ENCODE measurements at places on chromosomes 2 and 18.

DNA sequence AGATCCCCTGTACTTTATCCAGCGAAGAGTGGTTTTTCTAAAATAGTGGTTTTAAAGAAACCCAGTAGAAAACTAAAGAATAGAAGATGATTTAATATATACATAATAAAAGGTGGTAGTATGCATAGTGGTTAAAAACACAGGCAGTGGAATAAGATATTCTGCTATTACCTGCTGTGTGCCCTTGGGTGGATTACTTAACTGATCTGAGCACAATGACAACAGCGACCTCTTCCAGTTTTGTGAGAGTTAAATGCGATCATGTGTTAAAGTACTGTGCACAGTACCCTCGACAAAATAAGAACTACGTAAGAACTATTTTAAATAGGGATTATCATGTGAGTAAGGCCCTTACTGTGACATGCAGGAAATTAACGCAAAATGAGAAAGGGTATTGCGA, 30.0 kb upstream of the CHMP1B start:
- DNase-seq, result no peak

DNA sequence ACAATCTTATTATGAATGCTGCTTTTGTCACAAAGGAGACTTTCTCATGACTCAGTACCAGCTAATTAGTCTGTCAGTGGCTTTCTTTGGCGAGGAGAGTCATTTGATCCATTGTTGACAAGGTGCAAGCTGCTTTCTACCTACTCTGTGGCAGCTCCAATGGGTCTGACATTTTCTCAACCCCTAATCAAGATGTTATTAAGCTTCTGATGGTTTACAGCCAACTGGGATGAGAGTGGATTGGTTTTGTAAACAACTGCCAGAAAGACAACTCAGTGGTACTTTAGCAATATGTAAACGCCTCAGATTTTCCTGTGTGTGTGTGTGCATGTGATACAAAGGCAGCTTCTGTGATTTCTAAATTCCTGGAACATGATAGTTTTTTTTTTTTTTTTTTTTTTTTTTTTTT, 8.2 kb upstream of the CLIP4 start:
- no peak for DNase-seq

- no peak for DNase-seq
Measured at GRCh38 chr2:71613953-71614925, 160.9 kb downstream of the DYSF start.

DNA sequence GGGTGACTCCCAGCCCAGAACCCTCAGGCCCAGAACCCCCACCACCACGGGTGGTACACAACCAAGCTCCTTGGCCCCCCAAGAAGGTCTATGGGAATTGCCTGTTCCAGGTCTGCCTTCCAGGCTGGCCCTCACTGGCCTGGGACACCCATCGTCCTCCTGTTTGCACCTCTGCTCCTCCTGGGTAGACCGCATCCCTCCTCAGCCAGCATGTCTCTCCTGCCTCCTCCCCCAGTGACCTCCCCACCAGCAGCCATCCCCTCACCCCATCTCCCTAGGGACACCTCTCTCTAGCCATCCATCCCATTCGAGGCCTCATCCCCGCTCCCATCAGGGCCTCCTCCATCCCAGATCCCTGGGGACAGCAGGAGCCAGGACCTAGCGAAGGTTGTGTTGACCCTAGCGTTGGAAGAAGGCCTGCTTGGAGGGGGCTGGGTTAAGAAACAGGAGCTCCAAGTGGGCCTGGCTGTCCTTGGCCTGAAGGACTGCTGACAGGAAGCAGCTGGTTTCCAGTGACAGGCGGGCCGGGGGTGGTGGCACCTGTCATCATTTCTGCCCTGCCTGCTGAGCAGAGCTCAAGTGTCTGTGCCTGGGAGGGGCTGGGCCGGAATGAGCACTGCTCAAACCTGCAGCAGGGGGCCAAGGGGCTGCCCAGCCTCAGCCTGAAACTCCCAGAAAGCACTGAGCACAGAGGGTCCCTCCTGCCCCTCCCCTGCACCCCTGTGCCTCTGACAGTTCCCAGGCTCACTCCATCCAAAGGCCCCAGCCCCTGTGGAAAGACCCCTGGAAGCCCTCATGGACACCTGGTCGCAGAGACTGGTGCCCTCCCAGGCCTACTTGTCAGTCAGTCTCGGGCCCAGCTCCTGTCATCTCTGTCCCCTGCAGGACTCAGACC, 96.0 kb upstream of the OTOS start:
- no peak for DNase-seq

- no peak for DNase-seq
Measured at GRCh38 chr18:21701621-21702020, 3.0 kb downstream of the ABHD3 start.

- no peak for DNase-seq
Measured at GRCh38 chr2:105929516-105929915, 184.8 kb downstream of the NCK2 start.

DNA sequence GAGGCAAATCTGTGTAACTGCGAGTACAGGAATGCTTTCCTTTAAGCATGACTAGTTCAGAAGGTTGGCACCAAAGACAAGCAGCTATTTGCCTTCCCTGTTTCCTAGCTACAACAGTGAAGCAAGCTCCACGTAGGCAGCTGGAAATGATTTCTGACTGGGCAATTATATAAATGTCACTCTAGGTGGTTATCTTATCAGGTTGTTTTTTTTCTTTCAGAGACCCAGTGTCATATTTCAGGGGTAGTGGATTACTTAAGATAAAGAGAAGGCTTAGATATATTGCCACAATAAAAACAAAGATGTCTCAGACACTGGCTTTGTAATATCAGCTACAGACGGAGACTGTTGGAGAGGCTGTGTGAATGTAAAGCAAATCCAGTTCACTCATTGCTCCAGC, 748.9 kb upstream of the NXPH2 start:
- no peak for DNase-seq
